ENCODE measurements at places on chromosomes 3 and 15. TPM values are rescaled to one million over a fixed set of nuclear protein-coding genes. Genes with fewer than 3 reads are reported as not detected.

DNA sequence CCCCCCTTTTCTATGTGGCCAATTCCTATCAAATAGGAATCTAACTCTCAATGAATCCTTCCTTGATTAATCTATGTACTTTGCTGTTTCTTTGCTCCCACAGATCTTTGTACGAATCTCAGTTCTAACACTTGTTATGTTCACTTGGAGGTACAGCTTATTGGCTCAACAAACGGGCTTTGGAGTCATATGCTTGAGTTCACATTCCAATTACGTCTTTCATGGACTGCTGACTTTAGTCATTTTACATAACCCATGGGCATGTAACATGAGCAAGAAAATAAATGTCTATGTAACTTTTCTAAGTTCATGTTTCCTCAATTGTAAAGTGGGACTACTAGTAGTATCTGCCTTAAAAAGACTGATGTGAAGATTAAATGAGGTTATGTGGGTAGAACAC, 123.2 kb upstream of the TBC1D5 start:
- H3K27ac ChIP-seq: no peak overlapping the region
- DNase-seq: no peak
- H3K4me1 ChIP-seq: no peaks in the 10 kb centered on the region
- no peak overlapping the region for H3K4me3 ChIP-seq
- H3K36me3 ChIP-seq: no peaks in the 10 kb centered on the region

DNA sequence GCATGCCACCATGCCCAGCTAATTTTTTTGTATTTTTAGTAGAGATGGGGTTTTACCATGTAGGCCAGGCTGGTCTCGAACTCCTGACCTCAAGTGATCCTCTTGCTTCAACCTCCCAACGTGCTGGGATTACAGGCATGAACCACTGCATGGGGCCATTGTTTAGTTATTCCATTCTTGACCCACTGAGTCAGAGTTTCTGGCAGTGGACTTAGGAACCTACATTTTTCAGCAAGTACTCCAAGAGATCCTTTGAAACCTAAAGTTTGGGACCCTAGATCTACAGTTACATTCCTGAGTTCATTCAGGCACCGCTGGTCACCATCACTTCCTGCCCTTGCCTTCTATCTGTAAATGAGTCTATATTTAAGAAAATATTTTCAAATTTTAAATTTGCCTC, 1.4 kb upstream of the TNFSF10 start:
- H3K27ac ChIP-seq: no peak overlapping the region
- H3K36me3 ChIP-seq: no peaks in the 10 kb centered on the region
- peaks cover 33% of the 10 kb centered on the region for H3K4me1 ChIP-seq
- no peak overlapping the region for H3K4me3 ChIP-seq
- no peak for DNase-seq

GRCh38 chr15:88031461-88031860, 225.1 kb downstream of the NTRK3 start:
- H3K36me3 ChIP-seq: no peaks in the 10 kb centered on the region
- H3K4me3 ChIP-seq: no peak overlapping the region
- DNase-seq: no peak

- H3K4me3 ChIP-seq: no peak overlapping the region
- no peaks in the 10 kb centered on the region for H3K4me1 ChIP-seq
- no peak overlapping the region for H3K27ac ChIP-seq
- H3K36me3 ChIP-seq: no peaks in the 10 kb centered on the region
- no peaks in the 10 kb centered on the region for H3K27me3 ChIP-seq
These were observed 50.6 kb upstream of the NMNAT3 start for GRCh38 chr3:139728414-139728813.

DNA sequence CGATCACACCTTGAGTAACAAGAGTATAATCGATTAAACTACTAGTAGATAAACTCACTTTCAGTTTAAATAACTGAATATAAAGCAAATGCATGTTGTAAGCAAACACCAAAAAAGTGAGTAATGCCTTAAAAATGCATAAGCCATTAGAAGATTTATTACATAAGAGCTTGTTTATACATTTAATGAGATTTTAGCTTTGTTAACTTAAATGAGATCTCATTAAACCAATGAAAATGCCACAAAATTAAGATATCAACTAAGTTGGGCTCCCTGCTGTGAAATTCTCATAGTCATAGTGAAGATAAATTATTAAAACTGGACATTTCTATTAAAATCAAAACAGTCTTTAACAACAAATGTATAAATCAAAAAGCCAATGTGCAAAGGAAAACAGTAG, 701.2 kb downstream of the NLGN1 start:
- H3K27me3 ChIP-seq: no peaks in the 10 kb centered on the region
- no peak overlapping the region for H3K27ac ChIP-seq
- no peaks in the 10 kb centered on the region for H3K36me3 ChIP-seq
- H3K4me1 ChIP-seq: no peaks in the 10 kb centered on the region
- no peak for DNase-seq

- peak overlapping the region; percentile 76 for H3K4me3 ChIP-seq
- peaks cover 42% of the 10 kb centered on the region for H3K27me3 ChIP-seq
These were observed 643 bp downstream of the MYO5A start for GRCh38 chr15:52527911-52528563.

DNA sequence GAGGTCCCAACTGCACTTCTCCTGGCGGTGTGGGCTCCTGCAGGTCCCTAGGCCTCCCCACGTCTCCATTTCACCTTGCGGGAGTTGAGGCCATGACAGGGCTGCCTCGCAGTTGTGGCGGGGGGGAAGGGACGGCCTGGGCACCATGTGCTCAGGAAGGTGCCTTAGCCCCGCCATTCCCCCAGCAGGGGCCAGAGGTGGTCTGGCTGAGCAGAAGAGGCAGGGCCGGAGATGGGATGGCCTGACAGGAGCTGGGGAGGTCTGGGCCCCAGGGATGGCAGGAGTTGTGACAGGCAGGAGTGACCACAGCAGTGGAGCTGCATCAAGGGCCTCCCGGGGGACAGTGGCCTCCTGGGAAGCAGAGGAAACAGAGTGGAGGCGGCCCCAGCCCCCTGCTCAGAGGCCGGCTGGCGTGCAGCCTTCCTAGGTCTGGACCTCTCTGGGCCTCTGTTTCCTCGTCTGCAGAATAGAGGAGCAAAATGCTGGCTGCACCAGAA, 18.7 kb upstream of the KLF15 start:
- no peak for DNase-seq
- peaks cover 42% of the 10 kb centered on the region for H3K4me1 ChIP-seq
- H3K4me3 ChIP-seq: no peak overlapping the region
- H3K27me3 ChIP-seq: peaks cover 66% of the 10 kb centered on the region
- H3K27ac ChIP-seq: no peak overlapping the region

DNA sequence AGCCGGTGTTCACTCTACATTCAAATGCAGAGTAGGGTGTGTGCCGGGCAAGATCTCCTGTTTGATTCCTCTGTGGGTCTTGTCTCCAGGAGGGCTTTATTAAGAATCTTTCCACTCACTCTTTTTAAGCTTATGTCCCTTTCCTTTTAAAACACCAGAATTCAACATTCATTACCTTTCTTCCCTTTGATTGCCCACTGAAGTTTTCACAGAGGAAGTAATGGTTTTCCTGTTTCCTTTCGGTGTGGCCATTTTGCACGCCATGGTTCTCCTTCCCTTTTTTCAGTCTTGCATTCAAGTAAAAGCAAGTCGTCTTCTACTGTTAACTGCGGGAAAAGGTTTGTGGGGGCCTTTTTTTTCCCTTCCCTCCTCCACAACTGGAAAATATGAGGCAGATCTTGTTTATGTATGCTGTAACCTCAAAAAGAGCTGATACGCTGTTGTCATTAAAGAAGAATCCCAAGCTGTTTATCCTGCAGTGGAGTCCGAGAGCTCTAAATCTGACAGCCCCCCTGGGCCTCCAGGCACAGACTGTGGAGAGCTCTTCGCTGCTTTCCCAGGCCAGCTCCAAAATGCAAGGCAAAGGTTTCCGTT, 40.5 kb downstream of the FILIP1L start:
- no peak overlapping the region for H3K4me3 ChIP-seq
- no peak for DNase-seq
- peaks cover 92% of the 10 kb centered on the region for H3K4me1 ChIP-seq

GRCh38 chr3:57951066-57951882, 56.9 kb upstream of the FLNB start:
- peaks cover 75% of the 10 kb centered on the region for H3K4me1 ChIP-seq
- no peaks in the 10 kb centered on the region for H3K27me3 ChIP-seq
- DNase-seq: peak; percentile 62
- H3K4me3 ChIP-seq: peak overlapping the region; percentile 2

DNA sequence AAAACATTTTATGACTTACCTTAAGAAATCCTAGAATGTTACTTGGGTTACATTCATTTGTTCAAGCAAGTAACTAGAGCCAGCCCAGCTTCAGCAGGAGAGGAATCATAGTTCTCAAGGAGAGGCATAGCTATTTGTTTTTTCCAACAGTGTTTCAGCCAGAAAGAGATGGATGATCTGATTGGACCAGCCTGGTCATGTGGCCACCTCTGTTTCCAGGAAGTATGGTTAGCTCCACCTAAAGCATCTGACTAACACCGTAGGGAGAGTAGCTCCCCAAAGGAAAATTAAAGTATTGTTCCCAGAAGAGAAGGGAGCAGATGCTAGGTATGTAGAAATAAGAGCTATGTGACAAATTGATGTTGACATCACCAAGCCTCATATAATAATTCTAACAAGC, 417.1 kb downstream of the TAFA4 start:
- H3K27ac ChIP-seq: no peak overlapping the region
- H3K27me3 ChIP-seq: no peaks in the 10 kb centered on the region
- no peak for DNase-seq
- H3K4me3 ChIP-seq: no peak overlapping the region
- no peaks in the 10 kb centered on the region for H3K4me1 ChIP-seq

DNA sequence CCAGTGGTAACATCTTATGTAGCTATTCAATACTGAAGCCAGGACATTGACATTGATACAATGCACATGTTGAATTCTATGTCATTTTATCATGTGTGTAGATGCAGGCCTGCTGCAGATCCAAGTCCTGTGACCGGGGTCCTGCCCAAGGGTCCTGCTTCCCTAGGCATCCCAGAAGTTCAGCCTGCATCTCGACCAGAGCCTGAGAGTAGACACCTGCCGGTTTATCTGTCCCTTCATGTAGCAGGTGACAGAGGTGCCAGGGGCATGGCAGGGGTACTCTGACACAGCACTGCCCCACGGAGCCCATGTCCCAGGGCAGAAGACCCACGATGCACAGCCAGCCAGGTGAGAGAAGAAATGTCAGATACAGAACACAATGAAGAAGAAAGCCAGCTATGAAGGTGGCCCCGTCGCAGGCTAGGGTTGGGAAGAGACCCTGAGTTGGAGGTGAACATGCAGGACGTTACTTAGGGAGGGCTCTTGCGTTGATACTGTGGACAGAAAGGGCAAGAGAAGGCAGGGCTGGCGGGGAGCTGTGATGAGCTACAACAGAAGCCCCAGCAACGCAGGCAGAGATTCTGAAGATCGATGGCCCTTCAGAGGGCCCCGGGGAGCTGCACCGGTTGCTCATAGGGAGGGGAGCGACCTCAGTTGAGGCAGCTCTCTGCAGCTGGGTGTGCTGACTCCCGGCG, 51.0 kb downstream of the TPRA1 start:
- H3K4me1 ChIP-seq: peaks cover 17% of the 10 kb centered on the region
- DNase-seq: no peak
- no peak overlapping the region for H3K4me3 ChIP-seq
- no peaks in the 10 kb centered on the region for H3K36me3 ChIP-seq
- H3K27ac ChIP-seq: no peak overlapping the region

DNA sequence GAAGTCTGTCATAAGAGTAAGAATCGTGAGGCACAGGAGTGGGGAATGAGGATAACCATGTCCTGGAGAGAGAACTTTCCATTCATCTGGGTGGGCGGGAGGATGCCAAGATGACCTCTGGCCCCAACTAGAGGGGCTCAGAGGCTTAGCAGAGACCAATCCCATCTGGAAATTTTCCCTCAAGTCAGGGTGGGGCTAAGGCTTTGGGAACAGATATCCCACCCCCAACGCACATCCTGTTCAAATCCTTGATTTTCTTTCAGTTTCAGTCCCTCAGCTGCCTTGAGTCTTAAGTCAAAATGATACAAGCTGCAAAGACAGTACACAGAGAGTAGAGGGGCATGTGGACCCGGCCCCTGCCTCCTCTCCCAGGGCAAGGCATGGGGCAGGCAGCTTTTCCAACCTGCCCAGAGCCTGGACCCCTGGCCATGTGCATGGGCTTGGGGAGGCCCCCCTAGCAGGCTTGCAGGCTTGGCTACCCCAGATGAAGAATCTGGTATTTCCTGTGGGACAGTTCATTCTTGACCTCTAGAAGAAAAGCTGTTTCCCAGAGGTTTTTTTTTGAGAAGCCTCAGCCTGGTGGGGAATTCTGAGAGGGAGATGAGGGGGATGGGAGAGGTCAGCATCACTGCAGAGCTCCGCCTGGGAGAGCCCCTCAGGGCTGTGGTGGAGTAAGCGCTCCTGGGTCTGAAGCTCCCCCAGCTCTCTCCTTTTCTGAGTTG, 109.7 kb upstream of the HACD2 start:
- no peaks in the 10 kb centered on the region for H3K27me3 ChIP-seq
- H3K36me3 ChIP-seq: peaks cover 26% of the 10 kb centered on the region
- H3K4me3 ChIP-seq: no peak overlapping the region

DNA sequence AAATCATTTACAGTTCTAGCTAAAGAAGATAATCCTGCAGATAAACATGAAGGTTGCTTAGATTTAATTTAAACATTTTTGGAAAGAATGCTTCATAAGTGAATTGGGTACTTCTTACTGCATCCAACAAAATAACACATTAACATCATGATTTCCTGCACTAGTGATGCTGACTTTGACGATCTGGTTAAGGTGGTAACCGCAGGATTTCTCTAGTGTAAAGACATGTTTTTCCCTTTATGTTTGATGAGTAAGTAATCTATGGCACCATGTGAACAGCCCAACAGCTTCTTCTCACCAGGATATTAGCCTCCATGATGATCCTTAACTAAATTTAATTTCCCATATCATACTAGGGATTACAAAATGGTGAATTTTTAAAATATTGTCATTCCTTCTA, 14.1 kb downstream of the SPPL2A start:
- peaks cover 7% of the 10 kb centered on the region for H3K36me3 ChIP-seq
- no peak for DNase-seq
- H3K27ac ChIP-seq: no peak overlapping the region
- no peaks in the 10 kb centered on the region for H3K4me1 ChIP-seq
- no peaks in the 10 kb centered on the region for H3K27me3 ChIP-seq

The OSTN gene
- total RNA-seq: not detected

The WDR49 gene
- total RNA-seq: 0.04 TPM

The SMCO1 gene
- total RNA-seq: not detected

The GOLGA6L1 gene
- not detected for total RNA-seq

The AVEN gene
- 17.5 TPM for total RNA-seq

The ZNF501 gene
- 2.8 TPM for total RNA-seq

The FANCD2OS gene
- total RNA-seq: not detected

The CMTM6 gene
- total RNA-seq: 55.7 TPM

The TRIM42 gene
- not detected for total RNA-seq

The INKA1 gene
- total RNA-seq: not detected
